ENCODE measurements at places on chromosomes 4 and X.

GRCh38 chrX:26511589-26512363 lies 295.8 kb downstream of the MAGEB5 start:
- no peak for DNase-seq

GRCh38 chr4:81355136-81355535 lies 116.6 kb downstream of the RASGEF1B start:
- DNase-seq = no peak

DNA sequence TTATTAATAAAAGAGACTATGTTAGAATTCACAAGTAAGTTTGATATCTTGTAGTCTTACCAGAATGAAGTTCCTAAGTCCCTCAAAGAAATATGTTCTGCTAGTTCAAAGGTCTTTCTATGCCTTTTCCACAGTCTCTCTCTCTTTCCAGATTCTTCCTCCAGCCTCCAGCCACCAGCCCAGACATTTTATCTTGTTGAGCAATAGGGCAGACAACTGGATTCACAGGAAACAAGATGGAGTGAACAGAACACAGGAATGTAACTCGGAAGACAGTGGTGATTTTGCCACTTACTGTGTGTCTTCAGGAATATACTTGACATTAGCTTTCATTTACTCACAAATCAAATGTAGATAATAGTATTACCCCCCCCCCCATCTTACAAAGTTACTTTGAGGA lies 17.1 kb upstream of the CPEB2 start:
- DNase-seq = no peak

DNA sequence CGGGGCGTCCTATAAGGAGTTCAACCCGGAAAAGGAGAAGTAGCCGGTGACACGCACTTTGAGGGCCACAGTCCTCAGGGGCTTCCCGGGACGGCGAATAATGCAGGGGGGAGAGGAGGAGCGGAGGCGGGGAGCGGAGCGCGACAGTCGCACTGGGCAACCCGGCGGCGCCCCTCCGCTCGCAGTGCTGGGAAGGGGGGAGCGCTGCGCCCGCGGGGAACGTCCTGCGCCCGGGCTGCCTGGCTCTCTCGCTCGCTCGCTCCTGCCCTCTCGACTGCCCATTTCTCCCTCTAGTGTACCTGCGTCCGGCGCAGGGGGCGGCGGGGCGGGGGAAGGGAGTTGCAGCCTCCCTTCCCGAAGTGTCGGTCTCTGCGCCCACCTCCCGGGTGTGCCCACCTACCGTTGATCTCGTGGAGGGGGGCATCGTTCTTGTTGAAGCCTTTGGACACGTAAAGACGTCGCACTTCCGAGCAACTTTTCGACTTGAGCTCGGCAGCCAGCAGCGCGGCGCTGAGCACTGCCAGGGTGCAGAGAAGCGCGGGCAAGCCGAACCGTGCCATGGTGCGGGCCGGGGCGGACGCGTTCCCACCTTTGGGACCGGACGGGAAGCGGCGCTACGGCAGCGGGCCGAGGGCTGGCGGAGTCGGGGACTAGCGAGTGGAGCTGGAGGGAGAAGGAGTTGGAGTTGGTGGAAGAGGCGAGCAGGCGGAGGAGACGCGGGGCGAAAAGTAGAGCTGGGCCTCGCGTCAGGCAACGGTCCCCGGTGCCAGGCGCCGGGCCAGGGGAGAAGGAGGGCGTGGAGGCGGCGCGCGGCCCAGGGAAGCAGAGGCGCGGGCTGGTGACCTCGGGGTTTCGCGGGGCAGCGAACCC lies 648 bp downstream of the GPC4 start:
- DNase-seq = peak; percentile 9

DNA sequence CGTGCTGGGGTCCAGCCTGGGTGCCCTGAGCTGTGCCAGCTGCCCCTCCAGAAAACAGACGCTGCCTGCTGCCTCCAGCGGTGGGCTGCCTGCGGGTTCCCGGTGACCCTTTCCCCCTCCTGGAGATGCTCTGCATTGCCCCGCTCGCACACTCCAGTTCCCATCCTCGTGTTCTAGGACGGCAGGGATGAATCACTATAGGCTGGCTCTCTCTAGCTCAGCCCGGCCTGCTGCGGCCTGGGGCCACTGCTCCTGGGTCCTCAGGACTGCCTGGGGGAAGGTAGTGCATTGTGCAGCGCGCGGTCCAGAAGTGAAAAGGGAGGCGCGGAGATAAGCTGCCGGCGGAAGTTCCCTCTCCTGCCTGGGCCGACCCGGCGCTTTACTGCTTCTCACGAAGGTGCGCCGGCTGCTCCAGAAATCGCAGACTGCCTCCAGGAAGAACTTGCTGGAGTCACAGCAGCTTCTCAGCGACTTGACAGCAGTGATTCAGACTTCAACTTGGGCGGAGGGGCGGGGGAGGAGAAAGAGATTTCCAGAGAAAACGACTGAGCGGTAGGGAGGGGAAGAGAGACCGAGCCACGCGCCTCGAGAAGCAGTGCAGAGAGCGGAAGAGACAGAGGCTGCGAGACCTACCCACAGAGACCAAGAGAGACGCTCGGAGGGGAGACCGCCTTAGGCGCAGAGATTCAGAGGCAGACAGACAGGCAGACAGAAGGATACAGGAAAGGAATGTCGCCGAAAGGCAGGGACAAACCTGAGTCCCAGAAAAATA lies 6.7 kb upstream of the MSX1 start:
- peak; percentile 64 for DNase-seq

DNA sequence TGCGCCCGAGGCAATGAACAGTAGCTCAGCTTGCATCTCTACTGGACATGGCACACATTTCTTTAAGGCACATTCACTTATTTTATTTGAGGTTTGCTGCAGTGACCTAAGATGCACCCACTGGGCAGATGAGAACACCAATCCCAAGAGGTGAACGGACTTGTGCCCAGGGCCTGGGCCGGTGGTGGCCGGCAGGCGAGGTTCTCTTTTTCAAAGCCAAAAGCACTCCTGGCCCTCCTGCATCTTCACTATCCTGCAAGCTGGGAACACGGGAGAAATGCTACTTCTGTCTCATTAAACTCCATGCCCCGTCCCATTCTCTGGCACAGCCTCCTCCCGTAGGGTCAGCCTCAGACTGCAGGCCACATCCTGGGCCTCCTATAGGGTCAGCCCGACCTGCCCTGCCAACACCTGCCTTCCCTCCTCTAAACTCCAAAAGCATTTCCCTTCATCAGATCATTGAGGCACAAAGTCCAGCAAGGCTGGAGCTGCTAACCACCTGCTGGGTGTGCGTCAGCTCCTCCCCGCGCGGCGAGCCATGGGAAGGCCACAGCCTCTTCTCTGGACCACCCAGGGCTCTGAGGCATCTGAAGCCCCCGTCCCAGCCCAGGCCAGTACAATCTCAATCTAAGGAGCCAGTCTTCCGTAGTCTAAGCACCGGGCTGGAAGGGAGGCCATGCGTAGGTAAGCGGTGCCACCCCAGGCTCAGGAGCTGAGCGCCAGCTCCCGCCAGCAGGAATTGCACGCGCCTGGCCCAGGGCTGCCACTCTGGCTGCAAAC lies 166.1 kb downstream of the AFAP1 start:
- no peak for DNase-seq

DNA sequence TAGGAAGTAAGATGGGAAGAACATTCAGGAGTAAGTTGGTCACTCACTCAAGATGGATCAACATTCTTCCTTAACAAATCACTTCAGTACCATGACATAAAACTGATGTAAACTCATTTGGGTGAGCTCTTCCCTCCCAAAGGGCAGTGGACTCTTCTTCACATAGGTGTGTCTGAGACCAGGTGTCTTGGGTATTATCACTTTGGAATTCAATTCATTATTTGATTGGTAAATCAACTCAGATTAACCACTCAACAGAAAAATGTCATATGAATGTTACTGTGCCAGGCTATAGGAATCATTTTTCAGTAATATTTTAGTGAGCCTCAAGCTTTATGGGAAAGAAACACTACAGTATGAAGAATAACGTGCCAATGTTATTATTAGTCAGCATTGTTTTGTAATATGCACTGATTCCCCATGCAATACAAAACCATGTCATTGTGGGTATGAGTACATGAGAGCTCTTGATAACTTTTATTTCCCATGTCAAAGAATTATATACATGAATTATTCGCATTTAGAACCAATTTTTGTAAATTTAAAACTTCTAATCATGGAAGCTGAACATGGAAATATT lies 58.6 kb upstream of the ETNPPL start:
- no peak for DNase-seq

GRCh38 chrX:124257924-124258702 lies 74.3 kb upstream of the TEX13D start:
- no peak for DNase-seq

- DNase-seq = no peak
These were observed 19.7 kb upstream of the RTL9 start for GRCh38 chrX:110338935-110339334.

GRCh38 chrX:112670977-112671376 lies 8.8 kb downstream of the LHFPL1 start:
- DNase-seq = no peak

- DNase-seq = peak; percentile 42
These were observed 960 bp downstream of the TRPC3 start for GRCh38 chr4:121950680-121951520.

DNA sequence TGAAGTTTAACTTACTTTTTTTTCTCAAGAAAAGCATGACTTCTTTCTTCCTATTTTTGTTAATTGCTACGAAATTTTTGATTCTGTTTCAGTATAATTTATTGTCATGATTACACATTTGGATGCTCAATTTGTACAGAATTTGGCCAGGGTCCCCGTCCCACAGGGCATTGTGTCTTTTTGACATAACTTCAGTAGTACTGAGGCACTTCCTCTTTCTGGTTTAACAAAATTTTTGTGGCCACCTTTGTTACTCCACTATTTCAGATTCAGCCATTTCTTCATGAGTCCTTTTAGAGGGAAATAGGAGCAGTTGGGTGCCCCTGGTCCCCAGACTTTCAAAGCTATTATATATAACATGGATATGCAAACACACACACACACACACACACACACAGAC lies 1248.7 kb downstream of the PCDH7 start:
- DNase-seq = no peak

DNA sequence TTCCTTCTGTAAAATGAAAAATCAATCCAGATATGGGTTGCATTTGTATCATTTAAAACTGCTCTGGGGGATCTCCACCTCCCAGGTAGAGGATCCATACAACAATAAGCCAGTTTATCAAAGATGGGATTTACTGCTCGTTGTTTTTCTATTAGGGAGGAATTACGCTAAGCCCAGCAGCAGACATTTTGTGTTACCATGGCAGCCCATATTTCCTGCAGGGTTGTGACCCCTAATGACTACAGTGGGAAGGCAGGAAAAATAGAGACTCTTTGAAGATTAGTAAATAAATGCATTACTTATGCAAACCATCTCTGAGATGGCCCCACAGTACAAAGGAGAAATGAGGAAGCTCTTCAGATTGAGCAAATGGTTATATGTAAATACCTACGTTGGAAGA lies 253.4 kb upstream of the GPR101 start:
- DNase-seq = no peak

- DNase-seq = no peak
These were observed 70.4 kb upstream of the SLC7A11 start for GRCh38 chr4:138312536-138312911.

DNA sequence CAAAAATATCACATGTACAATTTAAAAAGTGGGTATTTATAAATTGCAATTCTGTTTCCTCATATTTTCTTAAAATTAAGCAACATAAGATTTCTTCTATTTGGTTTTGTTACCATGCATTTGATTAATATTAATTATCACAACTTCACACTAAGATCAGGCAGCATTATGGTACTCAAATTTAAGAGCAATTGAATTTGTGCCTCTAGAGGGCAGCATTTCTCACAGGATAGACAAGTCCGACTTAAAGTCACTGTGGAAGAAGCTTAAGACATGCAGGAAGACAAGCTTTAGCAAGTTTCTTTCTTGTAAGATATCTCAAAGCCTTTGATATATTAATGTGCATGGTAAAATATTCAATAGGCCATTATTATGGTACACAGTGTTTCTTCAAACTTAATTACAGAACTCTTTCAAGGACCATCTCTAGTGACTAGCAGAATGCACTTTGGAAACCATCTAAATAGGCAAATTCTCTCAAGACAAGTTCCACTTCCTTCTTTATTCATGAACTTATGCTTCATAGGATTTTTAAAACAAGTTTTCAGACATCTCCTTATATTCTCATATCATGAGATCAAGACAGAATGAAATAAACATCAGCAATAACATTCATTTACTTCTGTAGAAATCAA lies 35.0 kb downstream of the FBXW7 start:
- peak; percentile 63 for DNase-seq

- no peak for DNase-seq
These were observed 7.5 kb upstream of the PTCHD1 start for GRCh38 chrX:23327104-23327503.

DNA sequence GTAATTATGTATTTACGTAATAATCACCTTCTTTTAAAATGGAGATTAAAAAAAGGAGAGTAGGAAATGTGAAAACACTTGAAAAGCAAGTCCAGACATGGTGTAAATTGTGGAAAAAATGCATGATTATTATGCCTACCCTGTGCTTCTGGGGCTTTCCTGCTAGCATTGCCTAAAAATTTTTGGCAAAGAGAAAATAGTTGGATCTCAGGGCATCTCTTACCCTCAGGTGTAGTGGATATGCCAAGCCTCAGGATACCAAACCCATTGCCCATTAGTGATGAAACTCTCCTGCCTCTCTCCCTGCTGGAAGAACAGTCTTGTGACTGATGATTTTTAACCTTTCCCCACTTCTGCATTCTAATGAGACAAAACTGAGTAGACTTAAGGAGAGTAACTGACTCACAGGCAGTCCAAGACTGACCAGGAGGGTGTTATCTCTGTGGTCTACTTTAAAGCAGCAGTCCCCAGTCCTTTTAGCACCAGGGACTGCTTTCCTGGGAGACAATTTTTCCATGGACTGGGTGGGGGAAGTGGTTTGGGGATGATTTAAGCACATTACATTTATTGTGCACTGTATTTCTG lies 174.6 kb downstream of the ZNF330 start:
- no peak for DNase-seq

- no peak for DNase-seq
These were observed 1067.7 kb upstream of the PABPC4L start for GRCh38 chr4:135269125-135269890.

- DNase-seq = peak; percentile 26
These were observed 173.7 kb downstream of the VSIG4 start for GRCh38 chrX:65866146-65866545.

DNA sequence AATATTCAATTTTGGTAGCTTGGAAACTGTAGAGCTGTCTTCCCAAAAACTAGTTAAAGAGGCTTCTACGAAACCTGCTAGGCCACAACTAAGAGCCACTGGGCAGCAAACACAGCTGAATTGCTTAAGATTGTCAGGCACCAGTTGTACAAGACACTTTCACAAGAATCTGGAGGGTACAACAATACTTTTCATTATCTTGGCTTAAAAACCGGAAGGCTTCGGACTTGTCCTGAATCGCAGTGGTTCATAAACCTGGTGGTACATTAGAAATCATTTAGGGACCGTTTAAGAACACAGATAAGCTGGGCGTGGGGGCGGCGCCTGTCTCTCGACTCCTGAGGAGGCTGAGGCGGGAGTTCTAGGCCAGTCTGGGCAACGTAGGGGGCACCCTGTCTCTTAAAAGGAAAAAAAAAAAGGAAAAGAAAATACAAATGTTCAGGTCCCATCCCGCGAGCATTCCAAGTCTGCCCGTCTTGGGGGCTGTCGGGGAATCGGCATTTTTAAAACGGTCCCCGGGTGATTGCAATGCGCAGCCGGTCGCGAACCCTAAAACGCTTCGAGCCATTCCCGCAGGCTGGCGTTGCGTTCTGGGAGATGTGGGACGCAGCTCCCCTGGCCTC lies 763 bp downstream of the PYURF start:
- peak; percentile 66 for DNase-seq
